Activated CD8-positive, alpha-beta memory T cell treated with anti-CD3 and anti-CD28 coated beads, Interleukin-2, amount 10 ng/mL, durations not matched to agents 7 days and 5 days (primary cell): ENCODE measurements at places on chromosomes 7 and 10. TPM values are rescaled to one million over a fixed set of nuclear protein-coding genes. Genes with fewer than 3 reads are reported as not detected.

- H3K4me1 ChIP-seq, result no peaks in the 10 kb centered on the region
- no peaks in the 10 kb centered on the region for H3K36me3 ChIP-seq
- no peak overlapping the region for H3K4me3 ChIP-seq
- DNase-seq, result no peak
These were observed 93.1 kb upstream of the DKK1 start for GRCh38 chr10:52220947-52221346.

GRCh38 chr10:51314481-51314880 lies 240.2 kb downstream of the PRKG1 start:
- H3K36me3 ChIP-seq, result no peaks in the 10 kb centered on the region
- H3K27ac ChIP-seq, result no peak overlapping the region
- H3K27me3 ChIP-seq, result no peaks in the 10 kb centered on the region

- H3K27ac ChIP-seq, result no peak overlapping the region
- H3K4me1 ChIP-seq, result no peaks in the 10 kb centered on the region
- H3K27me3 ChIP-seq, result no peaks in the 10 kb centered on the region
- H3K36me3 ChIP-seq, result no peaks in the 10 kb centered on the region
- H3K4me3 ChIP-seq, result no peak overlapping the region
These were observed 112.8 kb upstream of the PPP2R2D start for GRCh38 chr10:131787961-131788360.

- peaks cover 2% of the 10 kb centered on the region for H3K36me3 ChIP-seq
- H3K27ac ChIP-seq, result no peak overlapping the region
- no peak overlapping the region for H3K4me3 ChIP-seq
- peaks cover 20% of the 10 kb centered on the region for H3K4me1 ChIP-seq
- H3K27me3 ChIP-seq, result peaks cover 5% of the 10 kb centered on the region
These were observed 1.2 kb downstream of the ANTXRL start for GRCh38 chr10:46287846-46288477.

DNA sequence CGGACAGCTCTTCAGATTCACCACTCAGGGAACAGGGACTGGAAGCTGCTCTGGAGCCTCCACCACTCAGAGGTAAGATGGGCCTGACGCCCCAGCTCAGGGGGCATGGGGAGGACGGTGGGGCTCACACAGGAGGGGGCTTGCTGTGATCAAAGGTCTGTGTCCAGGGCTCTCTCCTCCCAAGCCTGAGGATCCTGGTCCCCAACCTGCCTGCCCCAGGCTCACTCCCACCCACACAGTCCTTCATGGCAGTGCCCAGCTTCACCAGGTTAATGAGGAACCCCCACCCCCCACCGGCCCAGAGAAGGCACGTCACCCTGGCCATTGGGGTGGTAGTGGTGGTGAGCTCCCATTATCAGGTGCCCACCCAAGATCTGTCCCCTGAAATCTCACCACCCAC lies 926.7 kb upstream of the ZNF722 start:
- H3K27ac ChIP-seq, result no peak overlapping the region
- no peaks in the 10 kb centered on the region for H3K4me1 ChIP-seq
- H3K27me3 ChIP-seq, result no peaks in the 10 kb centered on the region
- DNase-seq, result no peak
- no peak overlapping the region for H3K4me3 ChIP-seq

- H3K27ac ChIP-seq, result peak overlapping the region; percentile 78
- peaks cover 28% of the 10 kb centered on the region for H3K27me3 ChIP-seq
- DNase-seq, result peak; percentile 80
- peak overlapping the region; percentile 71 for H3K4me3 ChIP-seq
- H3K4me1 ChIP-seq, result peaks cover 38% of the 10 kb centered on the region
These were observed 1.9 kb upstream of the PLAU start for GRCh38 chr10:73908853-73909539.

The SLC29A4 gene
- total RNA-seq, result 0.76 TPM
